ENCODE measurements at places on chromosomes 12 and 14. TPM values are rescaled to one million over a fixed set of nuclear protein-coding genes. Genes with fewer than 3 reads are reported as not detected.

GRCh38 chr14:25431211-25432076 is 381.5 kb upstream of the STXBP6 start:
- H3K27ac ChIP-seq = no peak overlapping the region
- no peak for DNase-seq
- no peaks in the 10 kb centered on the region for H3K27me3 ChIP-seq
- no peak overlapping the region for H3K4me3 ChIP-seq
- no peaks in the 10 kb centered on the region for H3K36me3 ChIP-seq

- no peak overlapping the region for H3K27ac ChIP-seq
- no peak overlapping the region for H3K4me3 ChIP-seq
- H3K27me3 ChIP-seq = no peaks in the 10 kb centered on the region
- no peaks in the 10 kb centered on the region for H3K4me1 ChIP-seq
- H3K36me3 ChIP-seq = no peaks in the 10 kb centered on the region
Measured at GRCh38 chr14:80602946-80603345, 338.6 kb downstream of the CEP128 start.

Gene SLC17A8
- not detected for polyA plus RNA-seq

Gene APOF
- polyA plus RNA-seq = not detected

- H3K4me1 ChIP-seq = peaks cover 5% of the 10 kb centered on the region
- no peak for DNase-seq
- no peak overlapping the region for H3K4me3 ChIP-seq
- H3K27ac ChIP-seq = no peak overlapping the region
Measured at GRCh38 chr12:124509300-124509675, 58.1 kb downstream of the NCOR2 start.

Gene C12orf42
- 4.5 TPM for polyA plus RNA-seq
